Right kidney (tissue), 9 donors: ENCODE measurements at places on chromosomes 7 and 10.

GRCh38 chr10:20740120-20740519 is 157.0 kb downstream of the NEBL start:
- DNase-seq: no peak

DNA sequence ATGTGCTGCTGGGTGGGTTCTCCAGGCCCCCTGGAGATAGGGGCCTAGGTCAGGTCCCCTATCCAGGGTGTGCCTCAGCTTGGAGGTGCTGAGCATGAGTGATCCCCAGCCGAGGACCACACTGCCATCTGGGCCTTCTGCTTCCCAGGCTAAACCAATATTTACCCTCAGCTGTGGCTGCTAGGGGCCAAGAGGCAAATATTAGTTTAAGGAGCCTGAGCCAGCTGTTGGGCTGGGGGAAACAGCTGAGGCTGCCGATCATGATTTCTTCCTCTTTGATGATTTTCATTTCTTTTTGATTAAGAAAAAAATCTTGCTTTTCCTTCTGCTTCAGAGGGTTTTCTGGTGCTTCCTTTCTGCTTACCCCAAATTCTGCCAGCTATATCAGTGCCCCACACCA is 83.4 kb downstream of the NEURL1 start:
- no peak for DNase-seq

- DNase-seq: no peak
These were observed 361.6 kb upstream of the GRM3 start for GRCh38 chr7:86282014-86282682.

DNA sequence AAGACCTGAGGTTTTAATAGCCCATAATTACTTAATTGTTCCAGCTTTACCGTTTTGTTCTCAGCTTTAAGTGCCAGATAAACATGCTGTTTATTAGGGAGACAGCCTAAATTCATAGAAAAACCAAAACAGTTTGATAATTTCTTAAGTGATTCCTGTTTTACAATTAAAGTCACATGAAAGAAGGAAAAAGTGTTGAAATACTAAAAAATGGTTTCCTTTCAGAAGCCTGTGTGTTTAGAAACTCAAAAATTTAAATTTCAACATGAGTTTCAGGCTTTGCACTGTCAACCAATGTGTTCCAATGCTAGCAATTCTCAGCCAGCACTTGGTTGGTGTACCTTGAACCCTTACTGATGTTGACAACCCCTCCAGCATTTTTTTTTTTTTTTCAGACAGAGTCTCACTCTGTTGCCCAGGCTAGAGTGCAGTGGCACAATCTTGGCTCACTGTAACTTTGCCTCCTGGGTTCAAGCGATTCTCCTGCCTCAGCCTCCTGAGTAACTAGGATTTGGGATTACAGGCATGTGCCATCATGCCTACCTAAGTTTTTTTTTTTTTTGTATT is 135.3 kb downstream of the ICA1 start:
- DNase-seq: no peak

DNA sequence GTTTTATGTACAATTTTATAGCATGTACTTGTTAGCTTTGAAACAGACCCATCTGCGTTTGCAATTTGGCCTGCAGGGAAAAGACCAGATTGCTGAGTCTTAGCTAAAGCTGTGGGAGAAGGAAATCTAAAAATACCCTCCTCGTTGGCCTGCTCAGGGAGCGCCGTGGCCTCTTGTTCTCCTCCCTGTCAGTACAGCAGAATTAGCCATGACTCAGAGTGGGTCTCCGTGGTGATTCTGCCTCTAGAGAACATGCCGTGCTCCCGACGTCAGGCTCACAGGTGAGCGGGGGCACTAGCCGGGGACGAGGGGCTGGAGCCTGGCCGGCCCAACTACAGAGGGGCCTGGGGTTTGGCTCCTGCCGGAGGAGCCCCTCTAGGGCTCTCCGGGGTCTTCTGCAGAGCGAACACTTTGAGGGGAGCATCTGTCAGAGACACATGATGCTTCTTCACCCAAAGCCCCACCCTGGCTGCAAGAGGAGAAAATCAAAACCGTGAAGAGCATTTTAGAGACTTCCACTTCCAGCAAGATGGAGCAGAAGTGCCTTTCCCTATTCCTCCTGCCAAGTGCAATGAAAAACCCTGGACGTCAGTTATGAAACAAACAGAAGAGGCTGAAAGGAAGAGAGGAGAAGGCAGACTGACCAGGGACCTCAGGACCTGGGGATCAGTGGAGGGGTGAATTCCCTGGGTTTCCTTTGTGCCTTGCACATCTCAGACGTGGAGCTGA is 98.9 kb downstream of the LHPP start:
- no peak for DNase-seq
